Activated T-cell treated with anti-CD3 and anti-CD28 coated beads, Interleukin-2, amount 50 U/mL, for 4 hours (primary cell): ENCODE measurements at places on chromosomes 1 and 21. TPM values are rescaled to one million over a fixed set of nuclear protein-coding genes. Genes with fewer than 3 reads are reported as not detected.

GRCh38 chr1:232328486-232329102, 301.3 kb downstream of the SIPA1L2 start:
- no peak for DNase-seq

DNA sequence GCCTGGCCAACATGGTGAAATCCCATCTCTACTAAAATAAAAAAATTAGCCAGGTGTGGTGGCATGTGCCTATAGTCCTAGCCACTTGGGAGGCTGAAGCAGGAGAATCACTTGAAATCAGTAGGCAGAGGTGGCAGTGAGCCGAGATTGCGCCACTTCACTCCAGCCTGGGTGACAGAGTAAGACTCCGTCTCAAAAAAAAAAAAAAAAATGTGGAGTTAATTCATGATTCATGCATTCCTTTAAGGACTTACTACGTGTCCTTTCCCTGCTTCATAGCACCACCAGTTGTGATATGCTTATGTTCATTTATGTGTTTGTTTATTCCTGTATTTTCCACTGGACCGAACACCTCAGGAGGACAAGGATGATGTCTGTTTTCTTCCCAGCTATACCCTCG, 12.7 kb upstream of the PRELP start:
- DNase-seq: no peak

Gene OR6K3
- not detected for total RNA-seq

- DNase-seq: no peak
Measured at GRCh38 chr1:99647490-99647889, 1.6 kb downstream of the PALMD start.

DNA sequence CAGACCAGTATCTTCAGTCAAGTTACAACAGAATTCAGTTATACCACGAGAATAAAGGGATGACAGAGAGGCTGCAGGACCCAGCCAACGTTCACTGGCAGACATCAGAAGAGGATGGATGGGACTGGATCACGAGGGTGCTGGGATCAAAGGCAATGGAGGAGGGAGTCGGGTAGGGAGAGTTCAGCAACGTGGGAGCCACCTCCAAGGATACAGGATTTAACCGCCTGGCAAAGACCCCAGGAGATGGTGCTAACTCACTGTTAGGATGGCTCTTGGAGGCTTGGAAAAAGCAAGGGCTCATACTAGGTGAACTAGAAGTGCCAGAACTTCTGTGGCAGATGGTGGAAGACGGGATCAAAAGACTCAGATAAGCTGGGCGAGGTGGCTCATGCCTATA, 99.1 kb upstream of the DISP3 start:
- DNase-seq: no peak

DNA sequence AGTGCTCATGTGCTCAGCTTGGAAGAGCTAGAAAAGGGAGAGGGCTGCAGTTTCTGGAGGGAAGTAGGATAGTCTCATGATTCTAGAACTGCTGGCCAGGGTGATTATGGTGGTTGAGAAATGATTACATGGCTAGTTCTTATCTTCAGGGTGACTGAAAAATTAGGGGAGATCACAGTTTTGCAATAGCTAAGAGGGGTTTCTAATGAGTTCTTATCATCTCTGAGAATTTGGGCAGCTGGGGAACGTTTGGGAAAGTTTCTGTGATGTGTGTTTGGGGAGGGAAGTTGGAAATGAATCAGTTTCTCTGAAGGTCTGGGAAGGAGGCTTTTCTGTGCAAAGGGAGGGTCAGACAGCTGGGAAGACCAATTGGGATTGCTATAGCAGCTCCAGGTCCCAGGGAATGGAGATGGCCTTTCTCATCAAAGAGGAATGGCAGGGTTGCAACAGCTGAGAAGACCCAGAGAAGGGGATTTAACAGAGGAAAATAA, 7.6 kb upstream of the RHOU start:
- DNase-seq: no peak

Gene LAD1
- total RNA-seq: 0.10 TPM

DNA sequence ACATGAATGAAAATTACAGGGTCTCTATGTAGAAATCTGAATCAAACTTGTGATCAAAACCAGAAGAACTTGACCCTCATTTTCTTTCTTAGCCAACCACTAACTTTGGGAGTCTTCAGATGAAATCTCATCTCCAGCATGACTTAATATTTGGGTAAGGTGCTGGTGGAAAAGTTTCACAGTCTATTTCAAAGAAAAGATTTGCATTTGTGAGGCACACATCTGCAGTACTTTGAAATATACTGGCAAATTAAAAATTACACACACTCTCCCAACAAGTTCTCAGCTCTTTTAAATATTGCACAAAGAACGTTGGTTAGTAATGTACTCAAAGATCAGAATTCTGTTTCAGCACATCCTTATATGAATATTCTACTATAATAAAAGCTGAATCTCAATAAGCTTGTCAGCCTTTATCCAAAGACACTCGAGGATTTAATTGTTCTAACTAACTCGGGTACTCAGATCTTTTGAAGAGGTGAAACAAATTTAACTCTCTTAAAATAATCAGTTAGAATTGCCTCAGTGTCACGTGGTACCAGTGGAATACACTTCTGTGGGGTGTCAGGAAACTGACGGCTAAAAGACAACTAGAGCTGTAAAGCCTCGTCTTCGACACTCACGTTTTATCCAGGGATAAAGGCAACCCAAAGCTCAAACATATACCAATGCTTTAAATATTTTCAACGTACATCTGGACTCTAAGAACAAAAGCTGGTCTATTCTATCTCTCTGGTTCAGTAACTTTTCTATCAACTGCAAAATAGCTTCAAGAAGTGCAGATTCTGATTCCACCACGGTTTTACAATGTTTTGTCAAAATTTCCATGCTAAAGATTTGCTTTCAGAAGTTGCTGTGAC, 19.0 kb downstream of the SAMSN1 start:
- DNase-seq: no peak

GRCh38 chr1:171877701-171878100, 36.4 kb downstream of the DNM3 start:
- no peak for DNase-seq

DNA sequence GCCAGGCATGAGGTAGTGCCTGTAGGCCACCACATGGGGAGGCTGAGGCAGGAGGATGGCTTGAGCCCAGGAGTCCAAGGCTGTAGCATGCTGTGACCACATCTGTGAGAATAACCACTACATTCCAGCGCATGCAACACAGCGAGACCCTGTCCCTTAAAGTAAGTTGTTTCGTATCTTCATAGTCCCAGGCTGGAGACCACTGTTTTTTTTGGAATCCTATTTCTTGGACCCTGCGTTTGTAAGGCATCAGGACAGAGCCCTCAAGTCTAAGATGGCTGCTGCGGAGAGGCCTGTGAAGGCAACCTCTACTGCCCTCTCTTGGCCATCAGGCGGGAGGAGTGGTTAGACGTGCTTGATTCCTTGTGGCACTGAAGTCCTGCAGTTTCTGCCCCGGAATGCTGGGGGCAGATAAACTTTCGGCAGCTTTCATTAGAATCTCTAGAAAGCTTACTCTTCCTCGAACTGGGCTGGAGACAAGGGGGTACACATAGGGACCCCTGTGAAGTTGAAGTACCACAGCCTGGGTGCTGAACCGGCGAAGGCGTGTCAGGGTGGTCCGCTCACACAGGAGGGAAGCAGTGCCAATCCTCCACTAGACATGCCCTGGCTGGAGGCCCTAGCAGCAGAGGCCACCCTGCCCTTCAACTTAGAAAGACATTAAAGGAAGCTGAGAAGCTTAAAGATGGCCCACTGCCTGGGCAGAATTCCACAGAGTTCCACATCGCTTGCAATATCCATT, 36.6 kb downstream of the RABIF start:
- peak; percentile 29 for DNase-seq

GRCh38 chr1:226649780-226650179, 89.3 kb downstream of the ITPKB start:
- peak; percentile 38 for DNase-seq

Gene AGMAT
- 21.2 TPM for total RNA-seq

DNA sequence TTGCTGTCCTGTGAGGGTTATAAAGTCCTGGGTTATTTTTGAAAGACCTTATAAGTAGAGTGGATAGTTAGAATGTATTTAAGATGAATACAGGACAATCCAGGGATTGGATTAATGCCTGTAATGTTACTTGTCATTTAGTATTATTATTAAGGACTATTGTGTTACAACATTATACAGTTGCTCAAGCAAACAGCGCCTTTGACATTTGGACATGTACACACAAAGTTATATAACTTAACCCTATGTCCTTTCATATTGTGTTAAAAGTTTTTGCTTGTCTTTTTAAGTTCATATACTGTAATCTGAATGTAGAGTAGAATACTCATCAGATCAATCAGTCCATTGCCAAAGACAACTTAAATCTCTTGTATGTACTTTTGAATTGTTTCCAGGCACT, 2.0 kb downstream of the PRKAA2 start:
- DNase-seq: no peak

DNA sequence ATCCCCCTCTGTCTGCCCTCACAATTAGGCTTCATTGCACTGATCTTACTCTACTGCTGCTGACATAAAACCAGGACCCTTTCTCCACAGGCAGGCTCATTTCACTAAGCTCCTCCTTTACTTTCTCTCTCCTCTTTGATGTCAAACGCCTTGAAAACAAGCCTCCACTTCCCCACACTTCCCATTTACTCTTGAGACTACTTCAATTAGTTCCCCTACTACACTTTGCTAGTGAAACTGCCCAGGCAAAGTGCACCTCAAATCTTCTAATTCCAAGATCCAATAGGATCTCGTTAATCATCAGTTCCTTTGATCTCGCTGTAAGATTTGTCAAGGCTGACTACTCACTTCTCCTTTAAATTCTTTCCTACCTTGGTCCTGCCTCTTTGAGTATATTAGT, 5.9 kb upstream of the CDC20 start:
- DNase-seq: no peak

DNA sequence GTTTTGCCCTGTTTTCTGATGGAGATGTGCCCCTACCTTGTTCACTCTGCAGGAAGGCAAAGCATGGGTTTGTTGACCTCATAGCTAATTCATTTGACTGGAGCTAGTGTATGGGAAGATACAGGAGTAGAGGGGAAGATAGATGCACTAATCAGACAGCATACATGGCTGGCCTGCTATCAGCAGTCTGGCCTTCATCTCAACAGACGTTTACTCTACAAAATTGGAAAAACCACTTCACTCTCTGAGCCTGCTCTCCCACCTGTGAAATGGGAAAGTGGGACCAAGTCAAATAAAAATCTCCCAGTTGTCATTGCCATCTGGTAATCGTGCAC, 235.2 kb upstream of the RAB4A start:
- no peak for DNase-seq

- DNase-seq: no peak
Measured at GRCh38 chr21:40631211-40631610, 215.7 kb downstream of the DSCAM start.

DNA sequence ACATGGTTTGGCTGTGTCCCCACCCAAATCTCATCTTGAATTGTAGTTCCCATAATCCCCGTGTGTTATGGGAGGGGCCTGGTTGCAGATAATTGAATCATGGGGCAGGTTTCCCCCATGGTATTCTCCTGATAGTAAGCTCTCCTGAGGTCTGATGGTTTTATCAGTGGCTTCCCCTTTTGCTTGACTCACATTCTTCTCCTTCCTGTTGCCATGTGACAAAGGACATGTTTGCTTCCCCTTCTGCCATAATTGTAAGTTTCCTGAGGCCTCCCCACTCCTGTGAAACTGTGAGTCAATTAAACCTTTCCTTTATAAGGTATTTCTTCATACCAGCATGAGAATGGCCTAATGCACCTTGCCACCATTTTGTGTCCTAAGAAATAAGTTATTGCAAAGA, 415.0 kb downstream of the COL11A1 start:
- no peak for DNase-seq

Gene ANGPTL7
- not detected for total RNA-seq

Gene SLC30A10
- total RNA-seq: not detected

DNA sequence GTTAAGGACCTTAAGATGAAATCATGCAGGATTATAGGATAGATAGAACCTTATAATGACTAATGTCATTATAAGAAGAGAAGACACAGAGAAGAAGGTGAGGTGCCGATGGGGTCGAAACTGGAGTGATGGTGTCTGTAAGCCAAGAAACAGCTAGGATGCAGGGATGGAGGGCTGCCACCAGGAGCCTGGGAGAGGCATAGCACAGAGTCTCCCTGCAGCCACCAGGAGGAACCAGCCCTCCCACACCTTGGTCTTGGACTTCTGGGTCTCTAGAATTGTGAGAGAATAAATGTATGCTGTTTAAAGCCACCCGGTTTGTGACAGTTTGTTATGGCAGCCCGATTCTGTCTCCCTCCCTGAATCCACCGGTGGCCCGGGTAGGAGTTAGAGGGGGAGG, 337.2 kb upstream of the AJAP1 start:
- DNase-seq: no peak

- DNase-seq: no peak
Measured at GRCh38 chr1:229224308-229224707, 46.6 kb upstream of the RAB4A start.

- no peak for DNase-seq
Measured at GRCh38 chr1:23695667-23696066, 4.1 kb downstream of the RPL11 start.

- DNase-seq: no peak
Measured at GRCh38 chr1:197181982-197182381, 35.5 kb upstream of the ASPM start.

Gene RHEX
- not detected for total RNA-seq

DNA sequence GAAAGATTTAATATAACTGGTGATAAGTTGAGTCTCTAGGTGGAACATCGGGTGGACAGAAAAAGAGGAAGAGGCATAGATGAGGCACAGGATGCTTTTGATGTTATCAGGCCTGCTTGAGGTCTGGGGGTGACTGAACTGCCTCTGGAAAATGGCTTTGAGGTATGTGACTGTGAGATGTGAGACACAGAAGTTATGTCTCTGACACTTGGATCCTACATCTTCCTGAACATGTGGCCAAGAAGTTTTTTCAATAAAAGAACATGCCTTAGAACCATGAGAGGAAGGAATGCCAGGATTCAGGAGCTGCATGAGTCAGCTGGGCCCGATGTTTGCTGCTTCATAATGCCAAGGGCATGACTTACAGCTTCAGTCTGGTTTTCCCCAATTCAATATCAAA, 11.5 kb upstream of the AIM2 start:
- DNase-seq: no peak

DNA sequence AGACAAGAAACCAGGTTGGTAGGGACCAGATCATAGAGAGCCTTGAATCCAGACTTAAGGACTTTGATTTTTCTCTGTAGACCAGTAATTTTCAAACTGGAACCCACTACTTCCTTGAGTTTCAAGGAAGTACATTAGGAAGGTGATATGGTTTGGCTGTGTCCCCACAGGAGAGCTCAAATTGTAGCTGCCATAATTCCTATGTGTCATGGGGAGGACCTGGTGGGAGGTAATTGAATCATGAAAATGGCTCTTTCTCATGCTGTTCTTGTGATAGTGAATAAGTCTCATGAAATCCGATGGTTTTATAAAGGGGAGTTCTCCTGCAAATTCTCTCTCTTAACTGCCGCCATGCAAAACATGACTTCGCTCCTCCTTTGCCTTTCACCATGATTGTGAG, 10.1 kb upstream of the PRKAA2 start:
- DNase-seq: no peak

GRCh38 chr1:43513471-43514173, 17.1 kb upstream of the PTPRF start:
- DNase-seq: no peak

- DNase-seq: no peak
Measured at GRCh38 chr1:116284819-116285390, 88.1 kb upstream of the ATP1A1 start.
